ENCODE measurements at places on chromosomes 1 and 21.

- no peak for DNase-seq
Measured at GRCh38 chr1:192824511-192824910, 15.7 kb downstream of the RGS2 start.

DNA sequence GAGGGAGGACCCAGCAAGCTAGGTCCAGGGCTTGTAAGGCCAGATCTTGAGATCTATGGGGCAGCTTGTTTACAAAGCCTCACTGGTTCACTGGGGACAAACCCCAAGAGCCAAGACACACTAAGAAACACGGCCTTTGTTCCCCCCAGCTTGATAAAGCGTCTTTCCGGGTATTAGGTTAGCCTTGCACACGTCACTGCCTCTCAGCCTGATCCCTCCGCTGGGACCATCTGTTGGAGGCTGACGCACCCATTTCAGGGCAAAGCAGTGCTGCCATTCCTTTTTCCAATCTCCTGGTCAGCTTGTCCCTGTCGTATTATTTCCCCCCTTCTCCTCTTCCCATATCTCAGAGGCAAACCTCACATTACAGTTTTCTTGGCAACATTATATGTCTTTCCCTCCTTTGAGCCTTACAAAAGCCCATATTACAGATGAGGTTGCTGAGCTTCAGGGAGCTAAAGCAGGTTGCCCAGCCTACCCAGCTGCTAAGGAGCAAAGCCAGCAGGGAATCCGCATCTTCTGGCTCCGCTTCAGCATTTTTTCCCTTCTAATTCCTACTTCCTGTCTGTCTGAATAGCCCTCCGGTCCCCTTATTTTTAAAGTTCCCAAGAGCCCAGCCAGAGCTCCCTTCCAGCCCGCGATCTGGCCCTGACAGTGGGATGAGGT lies 4.1 kb downstream of the HEYL start:
- DNase-seq: peak; percentile 78

DNA sequence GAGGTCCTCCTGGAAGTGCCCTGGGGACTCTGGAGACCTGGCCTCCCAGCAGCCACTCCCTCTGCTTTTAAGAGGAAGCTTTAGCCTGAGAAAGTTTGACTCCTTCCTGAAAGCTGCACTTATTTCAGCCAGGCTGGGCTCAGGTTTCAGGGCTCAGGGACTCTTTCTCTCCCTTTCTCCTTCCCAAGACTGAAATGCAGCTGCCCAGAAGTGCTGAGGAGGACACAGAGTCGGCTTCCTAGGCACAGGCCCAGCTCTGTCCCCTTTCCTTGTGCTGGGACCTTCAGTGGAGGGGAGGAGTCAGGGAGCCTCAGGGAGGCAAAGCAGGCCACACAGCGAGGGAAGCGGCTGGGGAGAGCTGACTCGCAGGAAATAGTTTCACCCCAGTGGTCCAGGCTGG lies 137.3 kb downstream of the NAV1 start:
- peak; percentile 48 for DNase-seq

DNA sequence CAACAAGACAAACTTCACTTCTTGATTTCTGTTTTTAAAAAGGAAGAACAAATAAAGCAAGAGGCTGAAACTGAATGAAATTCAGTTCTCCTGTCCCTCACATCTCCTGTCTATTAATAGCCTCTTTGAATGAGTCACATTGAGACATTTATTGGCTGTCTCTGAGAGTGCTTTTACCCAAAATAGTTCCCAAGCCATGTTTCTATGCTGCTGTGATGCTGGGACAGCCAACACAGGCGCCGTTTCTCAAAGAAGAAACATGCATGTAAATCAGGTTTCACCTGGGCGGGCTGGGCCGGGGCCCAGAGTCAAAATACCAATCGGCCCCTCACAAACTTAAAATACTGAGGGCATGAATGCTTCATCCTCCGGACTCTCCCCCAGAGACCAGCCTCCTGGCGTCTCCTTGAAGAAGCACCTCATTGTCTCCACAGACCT lies 105.2 kb downstream of the EDEM3 start:
- DNase-seq: no peak

GRCh38 chr1:110243574-110243973 lies 33.5 kb downstream of the KCNC4 start:
- no peak for DNase-seq

DNA sequence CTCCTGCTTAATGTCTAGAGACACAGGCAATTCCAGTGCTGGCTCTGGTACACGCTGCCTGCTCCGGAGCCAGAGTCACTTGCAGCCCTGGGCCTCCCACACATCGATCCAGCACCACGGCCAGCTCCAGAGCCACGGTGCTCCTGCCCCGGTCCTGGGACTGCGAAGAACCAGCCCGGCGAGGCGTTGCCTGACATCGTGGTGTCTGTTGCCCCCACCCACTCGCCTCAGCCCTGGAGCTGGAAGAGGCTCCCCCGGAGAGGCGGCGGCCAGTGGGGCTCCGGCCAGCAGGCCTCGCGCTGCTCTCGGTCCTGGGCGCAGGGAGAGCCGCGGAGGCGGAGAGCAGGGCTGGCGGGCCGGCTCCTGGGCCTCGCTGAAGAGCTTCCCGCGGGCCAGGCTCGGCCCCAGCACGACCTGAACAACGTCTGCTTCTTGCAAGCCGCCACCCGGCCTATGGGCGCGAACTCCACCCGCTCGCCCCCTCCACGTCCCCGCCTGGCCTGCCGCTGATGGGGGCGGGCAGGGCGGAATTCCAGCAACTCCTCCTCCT lies 364.8 kb downstream of the CEP170 start:
- no peak for DNase-seq

GRCh38 chr1:50979937-50980336 lies 9.9 kb downstream of the CDKN2C start:
- DNase-seq: no peak

DNA sequence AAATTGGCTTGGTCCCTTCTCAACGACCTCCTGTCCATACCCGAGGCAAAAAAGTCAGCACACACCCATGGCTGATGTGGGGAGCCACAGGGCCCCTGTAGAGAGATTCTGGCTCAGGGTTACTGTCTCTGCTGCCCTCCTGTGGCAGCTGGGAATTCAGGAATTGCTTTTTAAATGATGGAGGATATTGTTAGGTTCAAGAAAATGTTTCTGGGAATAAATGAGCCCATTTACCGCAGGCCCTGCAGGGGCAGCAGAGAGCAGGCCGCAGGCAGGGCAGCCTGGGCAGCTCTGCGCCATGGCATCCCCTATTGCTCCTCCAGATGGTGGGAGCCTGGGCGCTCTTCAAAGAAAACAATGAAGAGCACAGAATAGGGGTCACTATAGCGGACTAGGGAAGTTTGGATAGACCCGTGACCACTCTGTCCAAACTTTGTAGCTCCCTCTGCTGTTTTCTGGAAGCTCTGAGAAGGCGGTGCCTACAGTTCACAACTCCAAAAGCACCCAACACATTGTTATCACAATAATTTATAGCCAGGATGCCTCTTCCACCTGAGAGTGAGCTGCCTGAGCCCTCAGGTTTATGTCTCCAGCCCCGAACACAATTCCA lies 201.1 kb downstream of the BACH1 start:
- peak; percentile 48 for DNase-seq

GRCh38 chr21:20257052-20257740 lies 741.0 kb upstream of the NCAM2 start:
- DNase-seq: no peak
